ENCODE measurements at places on chromosomes 12 and 14.
A peak's percentile ranks its signal among the peaks of the same experiment; 100 is the strongest.

DNA sequence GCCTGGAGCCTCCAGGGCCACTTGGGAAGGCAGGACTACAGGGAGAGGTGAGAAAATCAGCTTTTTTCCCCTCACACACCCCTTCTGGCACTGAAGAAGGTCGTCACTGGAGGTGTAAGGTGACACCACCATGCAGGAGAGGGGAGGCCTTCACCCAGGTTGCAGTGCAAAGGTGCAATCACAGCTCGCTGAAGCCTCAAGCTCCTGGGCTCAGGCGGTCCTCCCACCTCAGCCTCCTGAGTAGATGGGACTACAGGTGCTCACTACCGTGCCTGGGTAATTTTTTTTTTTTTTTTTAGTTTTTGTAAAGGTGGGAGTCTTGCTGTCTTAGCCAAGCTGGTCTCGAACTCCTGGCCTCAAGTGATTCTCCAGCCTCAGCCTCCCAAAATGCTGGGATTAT, 93.6 kb downstream of the TNFAIP2 start:
- no peak for DNase-seq

- no peak for DNase-seq
Observed at GRCh38 chr12:85829391-85829790, 6.8 kb downstream of the RASSF9 start.

DNA sequence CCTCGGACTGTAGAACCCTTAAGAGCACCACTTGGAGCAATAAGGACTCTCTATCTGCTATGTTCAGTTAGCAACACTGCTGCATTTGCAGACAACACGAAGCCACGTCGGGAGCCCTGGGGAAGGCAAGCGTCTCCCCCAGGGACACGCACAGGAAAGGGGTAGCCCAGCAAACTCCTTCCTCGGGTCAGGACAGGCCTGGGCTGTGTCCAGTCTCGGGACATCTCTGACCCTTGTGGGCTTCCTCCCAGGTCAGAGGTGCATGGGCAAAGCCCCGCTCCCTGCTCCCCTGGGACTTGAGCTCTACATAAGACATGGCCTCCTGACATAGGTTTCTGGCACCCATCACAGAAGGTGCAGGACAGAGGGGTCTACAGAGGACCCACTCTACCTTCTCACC, 119.5 kb downstream of the PIWIL1 start:
- no peak for DNase-seq

- no peak for DNase-seq
Observed at GRCh38 chr14:31705731-31706130, 144.5 kb downstream of the NUBPL start.

DNA sequence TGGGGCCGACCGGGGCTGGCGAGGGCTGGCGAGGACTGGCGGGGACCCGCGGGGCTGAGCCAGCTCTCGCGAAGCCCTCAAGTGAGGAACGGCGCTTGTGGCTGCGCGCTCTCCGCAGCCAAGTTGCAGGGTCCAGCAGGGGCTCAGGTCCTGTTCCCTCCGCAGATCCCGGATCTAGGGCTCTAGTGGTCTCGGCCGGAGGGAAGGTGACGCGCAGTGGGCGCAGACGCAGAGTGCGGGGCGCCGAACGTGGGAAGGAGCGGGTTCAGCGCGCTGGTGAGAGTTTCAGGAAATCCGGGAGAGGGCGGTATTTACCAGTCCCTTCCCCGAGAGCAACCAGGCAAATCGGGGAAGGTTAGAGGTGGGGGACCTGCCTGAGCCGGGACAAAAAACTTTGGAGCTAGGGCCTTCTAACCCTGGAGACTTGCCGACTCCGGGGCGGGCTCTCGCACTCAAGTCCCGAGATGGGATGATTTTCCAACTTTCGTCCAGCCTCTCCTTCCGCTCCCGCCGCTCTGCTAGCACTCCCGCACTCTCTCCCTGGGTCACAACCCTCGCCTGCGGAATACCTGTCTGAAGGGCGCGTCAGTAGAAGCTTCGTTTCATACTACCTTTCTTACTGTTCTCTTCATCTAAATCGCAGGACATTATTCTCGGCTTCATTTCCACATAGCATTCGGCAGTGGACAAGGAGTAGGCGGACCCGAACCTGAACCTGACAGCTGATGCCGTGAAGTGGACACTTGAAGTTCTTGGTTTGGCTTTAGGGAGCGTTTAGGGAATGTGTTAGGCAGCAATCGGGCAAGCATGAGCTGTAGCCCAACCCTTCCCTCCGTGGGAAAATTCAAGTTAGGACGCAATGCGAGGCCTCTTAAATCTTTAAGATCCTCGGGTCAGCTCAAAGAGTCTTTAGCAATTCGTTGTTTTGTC, 13.6 kb upstream of the PAX9 start:
- no peak for DNase-seq

- DNase-seq: peak; percentile 49
Observed at GRCh38 chr12:55996201-55996714, 818 bp upstream of the SUOX start.

DNA sequence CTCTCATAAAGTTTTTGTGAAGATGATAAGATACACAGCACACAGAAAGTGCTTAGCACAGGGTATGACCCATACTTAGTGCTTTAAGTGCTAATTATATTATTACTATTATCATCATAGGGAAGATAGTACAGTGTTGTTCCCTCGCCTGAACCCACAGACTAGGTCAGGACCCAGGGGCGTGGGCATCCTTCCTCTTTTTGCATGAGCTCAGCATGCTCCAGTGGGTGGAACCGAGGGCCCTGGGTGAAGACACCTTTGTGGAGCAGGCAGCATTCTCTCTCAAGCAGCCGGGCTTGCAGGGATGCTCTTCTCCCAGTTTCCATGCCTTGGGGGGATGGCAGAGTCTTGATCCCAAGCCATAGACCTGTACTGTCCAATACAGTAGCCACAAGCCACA, 34.8 kb downstream of the CRACR2A start:
- no peak for DNase-seq

GRCh38 chr12:57623385-57623784, 9.6 kb downstream of the B4GALNT1 start:
- no peak for DNase-seq

DNA sequence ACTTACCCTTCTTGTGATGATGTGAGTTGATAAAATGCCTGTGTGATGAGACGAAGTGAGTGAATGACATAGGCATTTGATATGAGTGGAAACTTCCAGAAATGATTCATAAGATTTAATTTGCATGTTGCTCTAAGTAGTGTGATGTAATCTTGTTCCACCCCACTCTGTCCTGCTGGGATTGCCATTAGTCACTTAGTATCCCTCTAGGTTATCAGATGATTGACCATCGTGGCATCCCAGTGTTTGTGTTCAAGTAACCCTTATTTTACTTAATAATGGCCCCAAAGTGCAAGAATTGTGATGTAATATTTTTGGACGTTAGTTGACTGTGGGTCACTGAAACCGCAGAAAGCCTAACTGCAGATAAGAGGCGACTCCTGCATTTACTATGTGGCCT, 214.4 kb upstream of the DIO2 start:
- no peak for DNase-seq

- DNase-seq: no peak
Observed at GRCh38 chr14:93262446-93262845, 55.4 kb downstream of the UBR7 start.

DNA sequence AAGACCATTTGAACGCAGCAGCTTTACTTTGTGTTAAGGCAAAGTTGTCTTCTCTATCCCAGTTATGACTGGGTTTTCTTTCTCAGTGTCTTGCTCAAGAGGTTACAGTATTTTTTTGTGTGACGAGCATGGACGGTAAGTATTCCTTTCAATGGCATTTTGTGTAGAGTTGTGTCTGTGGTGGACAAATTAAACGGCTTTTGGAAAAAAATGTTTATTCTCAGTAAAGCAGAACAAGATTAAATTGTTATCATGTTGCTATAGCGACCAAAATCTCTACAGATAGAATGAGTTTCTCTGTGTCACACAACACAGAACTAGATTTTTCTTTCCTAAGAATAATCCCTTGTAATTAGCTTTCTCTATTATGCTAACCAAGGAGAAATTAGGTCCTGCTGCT, 417.1 kb downstream of the AEBP2 start:
- DNase-seq: no peak
